ENCODE measurements at places on chromosomes 5 and 9.

- no peak for DNase-seq
Measured at GRCh38 chr9:75109210-75109839, 21.0 kb downstream of the OSTF1 start.

DNA sequence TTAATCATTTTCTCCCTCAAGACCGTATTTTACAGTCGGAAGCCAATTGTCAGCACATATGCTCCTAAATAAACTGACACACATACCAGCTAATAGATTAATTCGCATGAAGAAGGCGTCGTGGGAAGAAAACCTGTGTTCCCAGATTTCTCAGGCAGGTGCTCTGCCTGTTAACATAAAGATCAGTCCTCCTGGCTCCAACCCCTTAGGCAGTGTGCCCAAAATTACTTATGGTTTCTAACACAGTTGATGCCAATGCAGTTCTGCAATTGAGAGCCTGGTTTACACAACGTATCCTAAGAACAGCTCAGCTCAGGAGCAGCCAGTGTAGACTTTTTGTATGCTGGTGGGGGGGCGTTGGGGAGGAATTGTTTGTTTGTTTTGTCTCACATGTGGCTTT, 208.3 kb downstream of the ENC1 start:
- DNase-seq, result no peak

- no peak for DNase-seq
Measured at GRCh38 chr9:74362423-74362822, 134.7 kb upstream of the RORB start.

DNA sequence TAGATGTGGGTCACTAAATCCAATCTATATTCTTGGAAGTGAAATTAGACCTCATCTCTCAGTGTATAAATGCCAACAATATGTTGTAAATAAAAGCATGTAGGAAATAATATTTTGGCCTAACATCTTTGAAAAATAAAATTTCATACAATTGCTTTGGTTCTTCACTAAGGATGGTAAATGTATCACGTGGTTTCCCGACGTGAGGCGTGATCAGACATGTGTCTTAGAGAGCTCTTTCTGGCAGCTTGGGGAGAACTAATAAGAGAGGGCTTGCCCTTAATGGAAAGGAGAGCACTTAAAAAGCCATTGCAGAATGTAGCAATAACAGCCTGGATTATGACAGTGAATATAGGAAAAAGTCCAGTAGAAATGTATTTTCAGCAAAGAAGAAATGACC, 602.6 kb downstream of the CDH12 start:
- no peak for DNase-seq

- no peak for DNase-seq
Measured at GRCh38 chr5:73615947-73616346, 10.0 kb upstream of the ARHGEF28 start.
